CD8-positive, alpha-beta T cell (primary cell): ENCODE measurements at places on chromosomes 12 and 14.

- no peak for DNase-seq
These were observed 8.1 kb downstream of the CORO1C start for GRCh38 chr12:108722992-108723766.

GRCh38 chr12:80692114-80692513 is 15.3 kb upstream of the MYF6 start:
- DNase-seq = no peak

- no peak for DNase-seq
These were observed 870.8 kb downstream of the GALC start for GRCh38 chr14:87122166-87122565.

- DNase-seq = no peak
These were observed 11.3 kb upstream of the USP15 start for GRCh38 chr12:62248873-62249272.

DNA sequence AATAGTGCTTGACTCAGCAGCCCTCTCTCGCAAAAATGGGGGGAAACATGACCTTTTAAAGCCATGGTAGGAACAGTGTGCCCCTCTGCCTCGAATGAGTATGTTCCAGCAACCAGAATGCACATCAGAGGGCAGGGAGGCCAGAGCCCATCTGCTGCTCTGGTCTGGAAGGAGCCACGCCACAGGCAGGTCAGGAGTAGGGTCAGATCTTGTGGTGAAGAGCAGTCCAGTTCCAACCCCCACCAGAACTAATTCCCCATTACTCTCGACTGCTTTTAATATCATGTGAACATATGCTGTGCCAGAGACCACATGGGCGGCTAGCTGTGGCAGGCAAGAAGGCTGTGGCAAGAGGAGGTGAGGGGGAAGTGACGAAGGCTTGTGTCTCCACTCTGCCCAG is 34.6 kb upstream of the TMX1 start:
- no peak for DNase-seq

DNA sequence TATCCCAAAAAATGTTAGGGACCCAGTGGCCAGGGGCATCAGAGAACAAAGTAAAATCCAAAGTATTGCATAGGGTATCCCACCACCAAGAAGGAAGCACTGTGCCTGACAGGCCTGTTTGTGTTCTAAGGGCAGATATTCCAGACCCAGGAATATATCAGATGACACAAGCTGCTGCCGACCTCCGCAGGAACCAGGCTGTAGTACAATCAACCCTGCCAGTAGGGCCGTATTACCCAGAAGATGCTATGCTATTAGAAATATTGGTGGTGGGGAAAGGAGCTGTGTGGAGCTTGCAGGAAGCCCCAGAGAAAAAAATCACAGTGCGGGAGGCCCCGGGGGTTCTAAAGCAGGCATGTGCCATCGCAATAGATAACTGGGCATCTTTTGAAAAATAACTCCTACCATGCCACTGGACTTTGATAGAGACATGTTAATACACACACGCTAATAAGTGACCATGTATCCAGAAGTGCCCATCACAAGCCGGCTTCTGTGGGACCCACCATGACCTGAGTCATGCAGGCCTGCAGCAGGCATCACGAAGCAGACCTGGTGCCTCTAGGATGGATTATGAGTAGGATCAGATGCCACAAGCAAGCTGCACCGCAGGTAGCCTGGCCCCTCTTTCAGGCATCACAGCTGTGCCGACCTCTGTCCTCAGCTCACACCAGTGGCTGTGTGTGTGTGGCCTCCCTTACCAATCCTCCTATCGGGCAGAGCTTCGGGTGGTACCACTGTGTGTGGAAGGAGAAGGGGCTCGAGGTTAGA is 242.7 kb downstream of the BCL11B start:
- no peak for DNase-seq

- no peak for DNase-seq
These were observed 43.3 kb upstream of the RASSF3 start for GRCh38 chr12:64566831-64567517.

DNA sequence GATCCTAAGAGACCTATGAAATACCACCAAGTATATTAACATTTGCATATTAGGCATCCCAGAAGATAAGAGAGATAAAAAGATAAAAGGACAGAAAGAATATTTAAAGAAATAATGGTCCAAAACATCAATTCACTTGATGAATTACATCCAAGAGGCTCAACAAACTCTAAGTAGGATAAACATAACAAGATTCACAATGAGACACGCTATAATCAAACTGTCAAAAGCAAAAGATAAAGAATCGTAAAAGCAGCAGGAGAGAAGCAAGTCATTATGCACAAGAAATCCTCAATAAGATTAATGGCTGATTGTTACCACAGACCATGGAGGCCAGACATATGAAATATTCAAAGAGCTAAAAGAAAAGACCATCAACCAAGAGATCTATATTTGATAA is 79.6 kb downstream of the PLCZ1 start:
- no peak for DNase-seq

- no peak for DNase-seq
These were observed 1.5 kb downstream of the L3HYPDH start for GRCh38 chr14:59482541-59483331.

DNA sequence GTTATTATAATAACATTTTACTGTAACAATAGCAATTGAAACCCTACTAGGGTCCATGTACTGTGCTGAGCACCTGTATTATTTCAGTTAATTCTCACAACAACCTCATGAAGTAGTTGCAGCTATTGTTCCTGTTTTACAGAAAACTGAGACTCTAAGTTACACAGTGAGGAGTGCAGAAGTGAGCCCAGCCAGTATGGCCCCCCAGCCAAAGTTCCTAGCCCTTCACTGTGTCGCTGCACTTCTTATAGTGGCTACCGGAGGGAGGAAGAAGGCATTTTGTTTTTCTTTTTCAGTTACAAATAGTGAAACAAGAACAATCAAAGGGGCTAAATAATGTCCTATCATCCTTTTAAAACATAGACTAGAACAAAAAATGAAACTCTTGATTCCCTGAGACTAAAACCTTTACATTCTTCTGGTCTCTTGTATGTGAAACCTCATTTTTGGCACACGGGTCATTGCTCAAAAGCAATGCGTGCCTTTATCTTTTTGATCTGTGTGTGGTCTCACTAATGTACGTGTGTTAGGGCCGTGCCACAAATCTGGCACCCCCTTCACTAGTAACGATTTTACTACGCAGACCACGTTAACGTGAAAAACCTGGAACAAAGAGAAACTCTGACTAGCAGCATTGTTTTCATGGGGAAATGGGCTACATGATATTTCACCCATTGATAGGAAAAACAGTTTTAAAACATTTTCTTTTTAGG is 88.7 kb downstream of the LLPH start:
- no peak for DNase-seq

DNA sequence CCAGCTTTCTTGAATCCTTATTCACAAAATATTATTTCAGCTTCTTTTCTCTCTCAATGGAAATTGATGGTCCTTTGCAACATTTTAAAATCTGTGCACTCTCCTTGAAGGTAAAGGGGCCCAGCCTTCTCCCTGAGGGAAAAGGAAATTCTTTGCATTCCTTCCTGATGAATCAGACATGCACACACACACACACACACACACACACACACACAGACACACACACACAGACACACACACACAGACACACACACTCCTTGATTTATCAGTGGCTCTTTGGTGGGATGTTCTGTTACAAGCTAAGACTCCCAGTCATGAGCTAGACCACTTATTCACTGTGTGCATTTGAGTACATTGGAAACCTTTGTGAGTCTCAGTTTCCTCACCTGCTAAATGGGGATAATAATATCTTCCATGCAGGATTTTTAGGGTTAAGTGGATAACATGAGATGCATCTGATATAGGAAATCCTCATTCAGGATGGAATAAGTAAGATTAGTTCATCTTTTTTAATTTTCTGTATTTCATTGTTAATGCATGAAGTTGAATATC is 45.1 kb upstream of the HMGA2 start:
- DNase-seq = no peak

DNA sequence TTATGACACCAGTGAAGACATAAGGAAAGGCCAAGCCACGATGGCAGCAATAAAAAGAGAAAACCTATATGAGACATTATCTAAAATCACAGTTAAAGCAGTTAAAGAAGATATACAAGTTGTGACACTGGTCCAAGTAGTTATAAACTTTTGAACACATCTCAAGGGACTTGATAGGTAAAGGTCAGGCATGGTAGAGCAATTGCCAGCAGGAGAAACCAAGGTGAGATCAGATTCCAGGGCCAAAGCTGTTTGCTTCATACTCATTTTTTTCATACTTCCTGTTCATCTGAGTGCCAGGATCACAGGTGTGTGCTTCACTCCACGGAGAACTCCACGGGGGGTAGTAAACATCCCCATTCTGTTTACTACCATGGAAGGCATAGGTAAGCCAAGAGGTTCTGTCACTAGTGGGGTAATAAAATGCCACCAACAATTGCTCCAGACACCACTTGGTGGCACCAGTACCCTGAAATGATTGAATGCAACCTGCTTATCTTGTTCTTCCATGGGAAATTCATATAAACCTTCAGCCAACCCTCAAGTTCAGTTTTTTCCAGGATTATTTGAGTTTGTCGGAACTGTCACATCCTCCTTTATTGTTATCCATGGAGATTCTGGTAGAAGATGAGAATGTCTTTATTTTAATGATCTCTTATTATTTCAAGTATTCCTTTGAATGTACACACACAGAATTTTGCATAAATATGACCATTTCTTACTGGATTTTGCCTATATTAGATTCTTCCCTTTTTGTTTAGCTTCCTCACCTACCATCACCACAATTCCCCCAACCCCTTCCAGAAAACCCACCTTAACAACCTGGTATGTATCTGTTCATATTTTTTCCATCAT is 59.2 kb upstream of the TSPAN8 start:
- DNase-seq = no peak

DNA sequence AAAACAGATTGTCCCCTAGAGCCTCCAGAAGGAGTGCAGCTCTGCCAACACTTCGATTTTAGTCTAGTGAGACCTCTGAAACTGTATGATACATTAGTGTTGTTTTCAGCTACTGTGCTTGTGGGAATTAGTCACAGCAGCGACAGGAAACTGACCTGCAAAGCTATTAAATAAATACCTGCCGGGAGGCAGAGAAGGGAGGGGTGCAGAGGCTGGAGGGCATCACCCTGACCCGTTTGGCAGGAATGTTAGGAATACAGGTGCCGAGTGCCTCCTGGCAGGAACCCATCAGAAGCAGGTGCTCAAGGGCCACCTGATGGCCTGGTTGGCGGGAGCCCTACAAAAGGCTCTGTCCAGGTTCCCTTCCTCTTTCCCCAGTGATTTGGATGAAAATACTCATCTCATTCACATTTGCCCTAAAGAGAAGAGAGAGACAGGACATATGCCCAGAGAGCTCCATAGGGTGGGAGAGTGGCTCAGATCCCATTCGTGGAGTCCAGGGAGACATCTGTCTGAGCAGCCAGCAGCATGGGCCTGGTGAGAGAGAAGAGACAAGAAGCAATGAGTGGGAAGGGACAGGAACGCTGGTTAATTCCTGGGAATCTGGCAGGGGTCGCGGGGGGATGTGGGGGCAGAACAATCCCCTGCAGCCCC is 44.6 kb downstream of the C14orf132 start:
- no peak for DNase-seq

DNA sequence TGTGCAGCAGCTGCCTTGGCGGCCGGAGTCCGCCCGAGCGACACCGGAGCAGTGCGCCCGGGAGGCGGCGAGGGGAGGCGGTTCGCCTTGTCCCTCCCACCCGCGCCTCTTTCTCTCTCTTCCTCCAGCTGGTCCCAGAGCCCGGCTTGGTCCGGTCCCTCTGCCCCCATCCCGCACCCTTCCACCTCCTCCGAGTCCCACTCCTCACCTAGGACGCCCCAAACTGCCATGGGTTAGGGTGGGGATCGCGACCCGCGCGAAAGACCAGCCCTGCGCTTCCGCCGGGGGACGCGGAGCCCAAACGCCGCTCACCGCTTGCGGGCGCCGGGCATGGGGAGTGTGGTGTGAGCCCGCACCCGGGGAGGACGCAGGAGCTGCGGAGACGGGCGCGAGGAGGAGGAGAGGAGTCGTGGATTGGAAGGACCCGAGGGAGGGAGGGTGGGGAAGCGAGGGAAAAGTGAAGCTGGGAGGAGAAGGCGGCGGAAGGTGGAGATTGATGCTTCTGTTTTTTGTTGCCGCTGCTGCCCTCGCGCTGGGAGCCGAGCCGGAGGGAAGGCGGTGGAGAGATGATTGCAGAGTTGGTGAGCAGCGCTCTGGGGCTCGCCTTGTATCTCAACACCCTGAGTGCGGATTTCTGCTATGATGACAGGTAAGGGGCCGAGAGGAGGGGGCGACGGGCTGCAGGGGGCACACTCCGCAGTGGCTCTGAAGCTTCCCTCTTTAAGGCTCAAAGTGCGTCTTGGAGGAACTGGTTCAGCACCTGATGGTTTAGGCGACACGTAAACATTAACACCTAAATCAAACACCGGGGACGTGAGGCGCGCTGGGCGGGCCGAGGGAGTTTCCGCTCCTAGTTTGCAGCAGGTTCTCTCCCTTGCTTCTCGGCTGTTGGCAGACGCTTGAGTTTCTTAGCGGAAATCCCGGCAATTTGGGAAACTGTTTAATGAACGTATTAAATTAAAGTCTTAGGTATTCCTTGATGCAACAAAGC is 610 bp downstream of the TMTC2 start:
- peak; percentile 79 for DNase-seq

- no peak for DNase-seq
These were observed 31.8 kb downstream of the SLC8B1 start for GRCh38 chr12:113302886-113303640.

GRCh38 chr14:66649498-66649897 is 141.6 kb downstream of the GPHN start:
- DNase-seq = no peak

DNA sequence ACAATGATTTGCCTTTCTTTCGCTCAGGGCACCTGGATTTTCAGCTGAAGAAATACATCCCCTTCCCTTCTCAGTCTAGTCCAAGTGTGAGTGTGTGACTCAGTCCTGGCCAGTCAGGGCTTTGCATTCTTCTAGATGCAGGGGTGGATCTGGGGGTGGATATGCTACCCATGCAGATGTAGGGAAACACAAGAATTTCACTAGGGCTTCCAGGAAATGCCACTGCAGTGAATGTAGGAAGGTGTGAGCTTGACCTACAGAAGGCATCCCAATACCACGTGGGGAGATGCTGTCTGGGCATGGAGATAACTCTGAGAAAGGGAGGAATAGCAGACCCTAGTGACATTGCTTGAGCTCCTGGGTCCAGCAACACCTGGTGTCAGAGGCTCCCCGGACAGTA is 404.2 kb downstream of the GLT1D1 start:
- no peak for DNase-seq

GRCh38 chr12:49388682-49389386 is 21.6 kb downstream of the SPATS2 start:
- peak; percentile 74 for DNase-seq

DNA sequence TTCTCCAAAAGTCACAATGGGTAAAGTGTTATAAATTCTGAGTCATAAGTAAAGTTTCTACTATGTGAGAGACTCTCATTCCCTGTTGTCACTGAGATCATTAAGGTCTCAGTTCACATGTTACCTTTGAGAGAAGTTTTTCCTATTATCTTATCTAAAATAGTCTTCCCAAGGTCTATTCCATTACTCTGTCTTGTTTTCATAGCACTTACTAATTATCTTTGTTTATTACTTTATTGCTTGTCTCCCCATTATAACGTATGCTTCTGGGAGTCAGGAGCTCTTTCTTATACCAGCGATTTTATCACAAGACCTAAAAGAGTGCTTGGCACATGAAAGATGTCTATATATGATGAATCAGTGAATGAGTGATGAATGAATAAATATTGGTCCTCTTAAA is 1001.9 kb downstream of the DIO2 start:
- DNase-seq = no peak
